ENCODE measurements at places on chromosomes 7 and 10. TPM values are rescaled to one million over a fixed set of nuclear protein-coding genes. Genes with fewer than 3 reads are reported as not detected.

DNA sequence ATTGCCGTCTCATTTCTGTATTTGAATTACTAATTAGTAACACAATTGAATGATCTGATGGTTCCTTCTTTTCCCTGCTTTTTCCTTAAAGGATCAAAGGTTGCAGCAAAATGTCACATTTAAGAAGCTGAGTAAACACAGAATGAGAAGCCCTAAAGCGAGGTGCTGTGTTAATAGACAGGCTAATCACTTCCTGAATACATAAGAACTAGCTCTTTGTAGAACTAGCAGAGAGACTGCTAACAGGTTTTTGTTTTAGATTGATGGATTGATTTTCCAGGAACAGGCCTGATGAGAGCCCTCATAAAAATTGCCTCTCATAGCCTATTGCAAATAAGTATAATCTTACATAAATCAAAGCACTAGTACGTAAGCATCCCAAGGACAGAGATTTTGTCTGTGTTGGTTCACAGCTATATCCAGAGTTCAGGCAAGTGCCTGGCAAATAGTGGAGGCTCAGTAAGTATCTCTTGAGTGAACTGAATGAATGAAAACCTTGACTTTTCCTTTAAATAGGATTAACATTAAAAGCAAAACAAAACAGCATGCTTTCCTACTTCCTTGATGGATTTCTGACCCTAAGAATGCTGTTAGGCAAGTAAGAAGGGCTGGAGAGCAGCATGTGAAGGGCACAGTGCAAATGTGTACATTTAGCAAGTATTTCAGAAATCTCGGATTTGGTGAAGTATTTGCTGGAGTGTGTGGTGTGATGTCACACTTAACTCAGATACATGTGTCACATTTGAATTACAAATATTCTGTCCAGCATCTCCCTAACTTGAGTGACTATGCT lies 3.3 kb downstream of the TMEM229A start:
- H3K4me1 ChIP-seq: peaks cover 2% of the 10 kb centered on the region
- H3K27me3 ChIP-seq: peaks cover 9% of the 10 kb centered on the region
- H3K27ac ChIP-seq: no peak overlapping the region
- no peak for DNase-seq

DNA sequence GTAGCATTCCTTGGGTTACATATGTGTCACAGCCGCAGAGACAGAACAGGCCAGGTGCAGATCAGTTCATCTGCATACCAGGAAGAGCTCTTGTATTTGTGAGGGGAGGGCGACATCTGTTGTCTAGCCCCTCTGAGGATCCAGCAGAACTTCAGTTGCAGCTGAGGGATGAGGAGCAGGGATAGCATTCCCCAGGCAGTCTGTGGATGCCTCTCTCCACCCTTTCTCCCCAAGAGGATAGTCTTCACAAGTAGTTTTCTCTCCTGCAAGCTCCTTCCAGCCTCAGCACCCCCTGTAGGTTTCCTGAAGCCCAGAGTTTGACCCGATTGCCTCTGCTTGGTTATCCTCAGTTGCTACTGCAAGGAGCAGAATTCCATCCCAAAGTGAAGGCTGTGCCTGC lies 2.6 kb downstream of the SCD start:
- H3K27ac ChIP-seq: no peak overlapping the region
- no peaks in the 10 kb centered on the region for H3K36me3 ChIP-seq
- H3K4me1 ChIP-seq: no peaks in the 10 kb centered on the region
- no peak overlapping the region for H3K4me3 ChIP-seq
- DNase-seq: no peak
- H3K27me3 ChIP-seq: no peaks in the 10 kb centered on the region

Gene MMD2
- total RNA-seq: not detected

- H3K27ac ChIP-seq: no peak overlapping the region
- H3K36me3 ChIP-seq: no peaks in the 10 kb centered on the region
- H3K4me1 ChIP-seq: no peaks in the 10 kb centered on the region
- no peak for DNase-seq
These were observed 1.7 kb downstream of the ATAD1 start for GRCh38 chr10:87816163-87816897.

Measured in sigmoid colon (tissue), 7 donors.